NAMALWA (cell line): ENCODE measurements at places on chromosomes 12 and 14.

GRCh38 chr12:51797301-51797700, 51.2 kb downstream of the FIGNL2 start:
- no peak for DNase-seq

DNA sequence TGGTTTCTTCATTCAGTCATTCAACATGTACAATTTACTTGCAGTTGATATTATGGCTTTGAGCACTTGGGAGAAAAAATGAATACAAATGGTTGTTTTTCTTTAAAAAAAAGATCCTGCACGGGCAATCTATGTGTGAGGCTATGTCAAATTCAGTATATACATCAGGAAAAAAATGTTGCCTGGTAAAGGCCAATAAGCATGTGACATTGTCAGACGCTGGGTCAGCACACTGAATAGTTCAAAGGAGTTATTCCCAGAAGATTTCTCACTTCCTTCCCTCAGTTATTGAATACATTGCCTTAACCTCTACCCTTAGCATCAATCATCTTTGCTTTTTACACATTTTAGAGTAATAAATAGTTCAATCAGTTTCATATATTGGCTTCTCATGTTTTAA, 319.2 kb downstream of the NUAK1 start:
- no peak for DNase-seq

DNA sequence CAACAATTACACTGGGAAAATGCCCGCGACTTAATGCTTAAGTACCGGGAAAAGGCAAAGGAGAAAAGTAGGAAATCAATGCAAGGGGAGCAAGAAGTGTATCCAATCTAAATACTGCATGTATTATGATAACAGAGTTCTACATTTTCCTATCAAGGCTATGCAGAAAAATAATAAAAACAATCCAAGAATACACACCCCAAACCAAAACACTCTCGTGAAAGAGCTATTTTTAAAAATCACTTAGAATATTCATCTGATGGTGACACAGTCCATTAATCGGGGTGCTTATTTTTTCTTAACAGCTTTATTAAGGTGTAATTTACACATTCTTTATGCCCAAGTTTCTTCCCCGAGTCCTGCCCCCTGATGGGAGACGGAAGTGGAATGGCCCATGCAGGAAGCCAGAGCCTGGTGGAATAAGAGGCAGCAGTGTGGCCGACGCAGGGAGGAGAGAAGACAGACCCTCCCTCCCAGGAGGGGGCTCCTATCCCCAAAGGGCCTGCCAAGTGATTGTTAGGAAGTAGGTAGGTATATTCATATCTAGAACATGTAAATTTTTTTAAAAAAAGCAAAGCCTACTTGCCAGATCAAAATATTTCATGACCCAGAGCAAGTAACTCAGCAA, 174.3 kb downstream of the FOXN3 start:
- no peak for DNase-seq

DNA sequence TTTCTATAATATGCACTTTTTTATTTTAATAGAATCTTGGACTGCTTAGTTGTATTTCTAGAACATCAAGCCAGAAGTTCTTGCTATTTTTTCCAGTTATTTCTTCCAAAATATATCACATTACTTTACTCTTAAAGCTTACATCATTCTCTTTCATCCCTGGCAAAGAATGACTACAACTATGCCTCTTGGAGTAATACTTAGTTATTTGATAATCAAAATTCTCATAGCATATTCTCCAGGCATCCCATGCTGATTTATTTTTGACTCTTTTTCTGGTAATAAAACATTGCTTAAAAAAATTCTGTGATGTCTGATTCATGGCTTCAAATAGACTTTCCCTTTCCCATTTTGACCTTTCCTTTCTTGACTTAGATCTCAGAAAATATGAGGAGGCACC, 118.7 kb upstream of the TSPAN8 start:
- DNase-seq, result no peak

GRCh38 chr14:75372260-75372659, 55.6 kb upstream of the JDP2 start:
- no peak for DNase-seq

GRCh38 chr12:46185686-46186085, 83.2 kb downstream of the SLC38A1 start:
- DNase-seq, result no peak

DNA sequence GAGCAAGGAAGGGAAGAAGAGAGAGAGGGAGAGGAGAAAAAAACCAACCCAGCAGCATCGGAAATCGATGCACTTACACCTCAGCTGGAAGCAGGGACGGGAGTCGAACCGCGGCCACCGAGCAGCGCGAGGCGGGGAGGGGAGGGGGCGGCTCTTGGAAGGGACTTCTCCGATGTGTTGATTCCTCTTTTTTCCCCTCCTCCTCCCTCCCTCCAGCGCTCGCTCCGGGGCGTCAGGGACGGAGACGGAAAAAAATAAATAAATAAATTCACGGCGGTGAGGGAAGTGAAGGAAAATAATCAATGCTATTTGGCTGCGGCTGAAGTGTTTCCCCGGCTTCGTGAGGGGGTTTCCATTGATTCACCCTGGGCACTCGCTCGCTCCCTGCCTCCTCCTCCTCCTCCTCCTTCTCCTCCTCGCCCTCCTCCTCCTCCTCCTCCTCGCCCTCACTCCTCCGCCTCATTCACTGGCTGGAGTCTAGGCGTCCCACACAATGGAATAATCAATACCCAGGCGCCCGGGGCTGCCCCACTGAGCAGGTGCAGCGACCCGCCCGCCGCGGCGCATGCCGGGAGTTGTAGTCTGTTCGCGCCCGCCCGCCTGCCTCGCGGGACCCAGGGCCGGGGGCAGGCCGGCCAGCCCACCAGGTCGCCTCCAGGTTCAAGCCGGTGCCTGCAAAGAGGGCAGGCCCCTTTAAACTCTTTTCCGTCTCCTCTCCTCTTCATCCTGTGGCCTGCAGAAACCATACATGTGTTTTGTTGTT, at the start of gene ZFHX2:
Gene ZFHX2 (minus strand): TSS at position 500 of the 763 bp plus-strand sequence. CDS start 16,440 bp downstream, outside the sequence.
- DNase-seq, result peak; percentile 73
